ENCODE measurements at places on chromosomes 5 and 9.

- peak; percentile 84 for DNase-seq
Measured at GRCh38 chr9:127873886-127874285, 3.6 kb downstream of the AK1 start.

DNA sequence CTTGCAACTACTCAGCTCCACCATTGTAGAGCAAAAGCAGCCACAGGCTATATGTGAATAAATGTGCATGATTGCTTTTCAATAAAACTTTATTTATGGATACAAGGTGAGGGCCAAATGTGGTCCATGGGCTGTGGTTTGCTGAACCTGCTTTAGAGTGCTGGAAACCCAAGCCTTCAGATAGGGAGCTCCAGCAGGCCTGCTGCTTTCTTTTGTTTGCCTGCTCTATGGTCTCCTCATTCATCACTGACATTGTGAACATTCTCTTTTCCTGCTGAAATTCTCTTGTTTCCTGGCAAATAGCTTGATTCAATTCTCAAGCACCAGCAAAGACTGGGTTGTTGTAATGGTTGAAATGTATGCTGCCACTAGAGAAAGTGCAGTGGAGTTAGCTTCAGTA is 26.0 kb downstream of the EGFLAM start:
- DNase-seq = no peak

GRCh38 chr5:76548525-76549229 is 74.5 kb downstream of the F2RL2 start:
- DNase-seq = no peak

DNA sequence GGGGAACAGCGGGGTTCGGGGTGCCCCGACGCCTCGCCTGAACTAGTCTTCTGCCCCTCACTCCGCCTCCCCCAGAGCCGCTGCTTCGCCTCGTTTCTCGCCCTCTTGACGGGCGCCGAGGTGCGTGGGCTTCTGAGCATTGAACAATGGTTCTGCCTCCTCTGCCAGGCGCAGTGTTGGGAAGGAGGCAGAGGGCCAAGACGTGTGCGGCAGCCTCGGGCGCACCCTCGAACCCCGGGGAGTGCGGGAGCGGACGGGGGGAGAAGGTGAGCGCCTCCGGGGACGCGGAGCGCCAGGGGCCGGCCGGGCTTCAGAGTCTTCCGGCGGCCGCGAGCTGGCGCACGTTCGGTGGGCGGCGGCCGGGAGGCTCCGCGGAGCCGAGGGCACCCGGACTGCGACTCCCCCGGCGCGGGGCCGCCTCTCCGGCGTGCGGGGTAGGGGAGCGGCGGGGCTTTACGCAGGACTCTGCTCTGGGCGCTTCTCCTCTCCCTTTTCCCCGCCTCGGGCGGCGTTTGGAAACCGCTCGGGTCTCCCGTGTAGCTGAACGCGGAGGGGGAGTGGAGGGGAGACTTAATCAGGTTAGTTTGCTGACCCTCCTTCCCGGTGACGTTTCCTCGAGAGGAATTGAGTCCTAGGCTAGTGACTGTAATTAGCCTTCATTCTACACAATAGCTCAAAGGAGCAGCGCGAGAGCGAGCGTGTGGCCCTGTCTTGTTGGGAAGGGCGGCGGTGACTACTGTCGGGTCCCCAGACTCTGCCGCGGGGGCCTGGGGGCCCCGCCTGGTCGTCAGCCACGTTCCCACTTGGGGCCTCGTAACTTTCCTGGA is 1.1 kb downstream of the VLDLR start:
- DNase-seq = no peak

DNA sequence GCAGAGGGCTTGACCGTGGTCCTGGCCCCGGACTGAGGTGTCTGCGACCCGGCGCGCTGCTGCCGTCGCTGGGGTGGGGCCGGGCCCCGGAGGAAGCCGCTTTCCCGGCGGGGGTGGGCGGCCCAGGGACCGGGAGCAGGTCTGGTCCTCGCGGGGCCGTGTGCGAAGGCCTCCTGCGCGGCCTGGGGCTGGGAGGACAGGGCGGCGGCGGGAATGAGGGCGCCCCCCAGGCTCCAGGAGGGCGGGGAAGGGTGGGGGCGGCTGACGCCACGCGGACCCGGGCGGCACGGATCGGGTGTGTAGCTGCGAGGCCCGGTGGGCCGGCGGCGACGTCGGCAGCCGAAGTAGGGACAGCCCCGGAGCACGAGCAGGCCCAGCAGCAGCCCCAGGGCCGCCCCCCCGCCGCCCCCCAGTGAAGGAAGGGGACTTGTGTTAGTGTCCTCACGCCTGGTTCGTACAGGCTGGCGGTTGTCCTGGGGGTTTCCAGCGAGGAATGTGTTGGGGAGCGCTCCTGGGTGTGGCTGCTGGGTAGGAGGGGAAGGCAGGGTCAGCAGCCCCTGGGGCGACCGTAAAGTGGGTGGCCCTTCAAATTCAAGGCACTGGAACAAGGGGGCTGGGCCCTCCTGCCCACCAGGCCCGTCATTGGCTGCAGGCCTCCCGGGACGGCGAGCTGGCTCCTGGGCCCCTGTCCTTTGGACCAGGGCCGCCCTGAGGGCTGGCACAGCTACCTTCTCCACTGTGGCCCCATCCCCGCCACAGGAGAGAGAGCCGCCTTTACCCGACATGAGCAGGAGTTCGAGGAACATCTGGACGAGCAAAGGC is 597 bp upstream of the TMEM250 start:
- DNase-seq = peak; percentile 63

DNA sequence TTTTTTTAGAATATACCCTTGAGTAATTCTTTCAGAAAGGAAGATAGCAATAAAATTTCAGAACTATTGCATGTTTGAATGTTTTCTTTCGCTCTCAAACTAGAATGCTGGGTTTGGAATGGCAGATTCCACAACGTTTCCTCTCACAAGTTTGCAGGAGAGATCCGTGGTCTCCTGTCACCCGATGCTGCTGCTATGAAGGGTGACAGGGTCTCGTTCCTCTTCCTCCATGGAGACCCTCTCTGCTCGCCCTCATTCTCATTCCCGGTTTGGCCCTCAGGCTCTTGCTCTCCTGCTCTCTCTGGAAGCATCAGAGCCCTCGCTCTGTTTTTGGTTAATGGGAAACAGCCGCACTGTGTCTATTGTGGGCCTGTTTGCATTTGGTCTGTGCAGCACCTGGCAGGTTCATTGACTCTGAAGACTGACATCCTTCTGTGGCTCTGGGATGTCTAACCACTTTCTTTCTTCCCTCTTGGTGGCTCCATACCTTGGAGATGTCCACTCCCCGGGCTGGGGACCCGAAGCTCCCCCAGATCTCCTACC is 12.6 kb upstream of the FAM163B start:
- DNase-seq = no peak

- DNase-seq = peak; percentile 19
Measured at GRCh38 chr9:684054-684890, 157.2 kb upstream of the DMRT1 start.

- DNase-seq = no peak
Measured at GRCh38 chr9:127841087-127841835, 13.2 kb downstream of the ENG start.

All from fibroblast of gingiva (primary cell).